Suppressor macrophage treated with lipopolysaccharide for 1 hour (primary cell): ENCODE measurements at places on chromosomes 6 and 20.

- no peak for DNase-seq
These were observed 4.2 kb upstream of the ZBTB12 start for GRCh38 chr6:31906122-31906521.

GRCh38 chr20:42492290-42492689 lies 697.4 kb downstream of the PTPRT start:
- peak; percentile 25 for DNase-seq

DNA sequence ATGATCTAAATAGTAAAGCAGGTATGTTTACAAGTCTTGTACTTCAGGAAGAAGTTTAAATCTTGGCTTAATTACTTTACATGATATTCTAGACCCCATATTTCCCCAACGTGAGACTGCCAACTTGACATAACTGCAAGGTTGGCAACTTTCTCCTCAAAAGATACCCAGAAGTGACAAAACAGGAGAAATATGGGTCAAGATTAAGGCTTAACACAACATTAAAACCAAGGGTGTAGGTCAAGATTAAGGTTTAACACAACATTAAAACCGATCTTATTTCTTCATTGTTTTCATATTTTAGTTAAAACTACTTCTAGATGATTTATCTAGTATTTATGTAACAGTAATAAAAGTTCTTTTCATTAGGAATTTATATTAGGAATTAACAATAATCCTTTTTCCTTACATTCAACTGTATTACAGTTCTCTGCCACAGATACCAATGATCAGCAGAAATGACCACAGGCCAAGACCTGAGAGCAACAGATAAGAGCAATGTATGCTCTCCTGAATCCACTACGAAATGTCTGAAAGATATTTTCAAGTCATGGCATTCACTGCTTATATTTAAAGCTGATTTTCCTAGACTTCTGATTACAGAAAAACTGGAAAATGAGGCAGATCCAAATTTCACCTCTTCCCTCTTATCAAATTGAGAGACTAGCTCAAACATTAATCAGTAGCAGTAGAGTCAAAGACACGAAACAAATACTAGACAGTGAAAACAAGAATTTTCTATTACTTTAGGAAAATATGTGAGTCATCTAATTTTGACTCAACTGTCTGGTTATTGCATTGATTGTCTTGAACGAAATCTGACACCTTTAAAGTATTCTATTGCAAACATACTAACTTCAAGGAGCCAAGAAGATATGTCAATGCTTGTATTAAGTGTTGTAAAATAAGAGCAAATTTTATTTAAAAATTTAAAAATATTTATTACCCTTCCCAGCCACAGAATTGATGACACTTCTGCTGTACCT lies 72.3 kb downstream of the RNGTT start:
- DNase-seq: no peak

GRCh38 chr20:13355941-13356486 lies 134.9 kb downstream of the ISM1 start:
- DNase-seq: no peak

GRCh38 chr6:22737331-22737730 lies 168.0 kb downstream of the HDGFL1 start:
- no peak for DNase-seq

DNA sequence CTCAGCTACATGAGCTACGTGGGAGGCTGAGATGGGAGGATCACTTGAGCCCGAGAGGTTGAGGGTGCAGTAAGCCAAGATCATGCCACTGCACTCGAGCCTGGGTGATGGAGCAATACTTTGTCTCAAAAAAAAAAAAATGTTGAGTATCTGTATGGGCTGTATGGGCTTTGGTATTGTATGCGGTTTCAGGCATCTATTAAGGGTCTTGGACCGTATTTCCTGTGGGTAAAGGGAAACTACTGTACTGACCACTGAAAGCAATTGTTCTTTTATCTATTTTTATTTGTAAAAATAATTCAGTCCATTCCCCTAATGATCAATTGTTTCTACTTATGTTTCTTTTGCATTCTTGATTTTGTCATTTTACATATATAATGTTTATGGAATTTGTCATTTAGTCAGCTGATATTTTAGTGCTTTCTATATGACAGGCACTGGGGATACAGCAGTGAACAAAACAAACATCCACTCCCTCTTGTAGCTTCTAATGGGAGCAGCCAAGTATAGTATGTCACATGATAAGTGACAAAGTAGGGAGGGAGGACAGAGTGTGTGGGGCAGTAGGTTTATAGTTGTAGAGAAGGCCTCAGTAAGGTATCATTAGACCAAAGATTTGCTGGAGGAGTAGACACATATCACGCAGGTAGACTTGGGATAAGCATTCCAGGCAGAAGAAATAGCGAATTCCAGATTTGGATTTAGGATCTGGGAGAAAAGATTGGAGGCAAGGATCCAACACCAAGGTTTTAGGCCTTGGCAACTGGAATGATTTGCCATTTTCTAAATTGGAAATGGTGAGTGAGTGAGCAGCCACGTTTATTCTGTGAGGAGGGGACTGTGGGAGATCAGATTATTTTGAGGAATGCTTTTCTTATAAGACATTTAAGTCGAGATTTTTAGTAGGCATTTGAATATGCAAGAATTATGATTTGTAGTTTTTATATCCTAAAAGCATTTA lies 6.0 kb downstream of the PCMT1 start:
- DNase-seq: no peak

- DNase-seq: no peak
These were observed 41.0 kb downstream of the NINL start for GRCh38 chr20:25544311-25544710.

DNA sequence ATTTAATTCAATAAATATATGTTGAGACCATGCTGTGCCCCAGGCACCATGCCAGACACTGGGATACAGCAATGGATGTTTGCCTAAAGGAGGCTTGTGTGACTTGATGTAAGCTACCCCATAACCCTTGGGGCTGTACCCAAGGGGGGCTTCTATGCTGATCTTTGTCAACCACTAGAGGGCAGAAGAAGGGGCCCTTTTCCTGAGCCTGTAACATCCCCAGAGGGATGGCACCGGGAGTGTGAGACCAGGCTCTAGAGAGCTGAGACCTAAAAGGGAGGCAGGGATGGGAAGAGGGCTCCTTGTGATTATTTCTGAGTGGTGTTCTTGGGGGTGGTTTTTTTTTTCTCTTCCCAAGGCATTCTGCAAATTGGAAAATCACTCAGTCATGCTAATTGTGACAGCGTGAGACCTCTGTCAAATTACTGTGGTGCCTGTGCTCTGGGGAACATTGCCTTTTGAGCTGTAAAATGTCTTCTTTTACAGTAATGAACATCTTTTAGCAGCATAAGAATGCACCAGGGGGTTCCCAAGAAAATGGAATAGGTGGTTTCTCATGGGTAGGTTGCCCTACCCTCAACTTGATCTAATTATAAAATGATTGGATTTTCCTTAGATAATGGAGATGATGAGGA lies 138.7 kb upstream of the SLC24A3 start:
- DNase-seq: no peak

- DNase-seq: no peak
These were observed 94.1 kb downstream of the PRDM1 start for GRCh38 chr6:106180208-106180607.

- no peak for DNase-seq
These were observed 113.9 kb downstream of the SLC22A3 start for GRCh38 chr6:160462116-160462515.

DNA sequence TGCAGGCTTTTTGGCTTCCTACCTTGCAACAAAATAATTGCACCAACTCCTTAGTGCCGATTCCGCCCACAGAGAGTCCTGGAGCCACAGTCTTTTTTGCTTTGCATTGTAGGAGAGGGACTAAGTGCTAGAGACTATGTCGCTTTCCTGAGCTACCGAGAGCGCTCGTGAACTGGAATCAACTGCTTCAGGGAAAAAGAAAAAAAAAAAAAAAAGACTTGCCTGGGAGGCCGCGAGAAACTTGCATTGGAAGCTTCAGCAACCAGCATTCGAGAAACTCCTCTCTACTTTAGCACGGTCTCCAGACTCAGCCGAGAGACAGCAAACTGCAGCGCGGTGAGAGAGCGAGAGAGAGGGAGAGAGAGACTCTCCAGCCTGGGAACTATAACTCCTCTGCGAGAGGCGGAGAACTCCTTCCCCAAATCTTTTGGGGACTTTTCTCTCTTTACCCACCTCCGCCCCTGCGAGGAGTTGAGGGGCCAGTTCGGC lies 420 bp downstream of the SOX4 start:
- DNase-seq: no peak

GRCh38 chr6:151044465-151045441 lies 179.3 kb downstream of the MTHFD1L start:
- no peak for DNase-seq

DNA sequence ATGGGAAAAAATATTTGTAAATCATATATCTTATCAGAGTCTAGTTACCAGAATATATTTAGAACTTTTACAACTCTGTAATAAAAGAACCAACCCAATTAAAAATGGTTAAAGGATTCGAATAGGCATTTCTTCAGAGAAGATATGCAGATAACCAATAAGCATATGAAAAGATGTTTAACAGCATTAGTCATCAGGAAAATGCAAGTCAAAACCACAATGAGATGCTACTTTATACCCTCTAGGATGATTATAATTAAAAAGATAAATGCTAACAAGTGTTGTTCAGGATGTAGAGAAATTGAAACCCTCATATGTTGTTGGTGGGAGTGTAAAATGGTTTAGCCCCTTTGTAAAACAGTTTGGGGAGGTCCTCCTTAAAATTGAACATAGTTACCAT lies 94.1 kb downstream of the LRRC1 start:
- DNase-seq: no peak

GRCh38 chr6:170130771-170131241 lies 160.1 kb downstream of the DLL1 start:
- DNase-seq: no peak

DNA sequence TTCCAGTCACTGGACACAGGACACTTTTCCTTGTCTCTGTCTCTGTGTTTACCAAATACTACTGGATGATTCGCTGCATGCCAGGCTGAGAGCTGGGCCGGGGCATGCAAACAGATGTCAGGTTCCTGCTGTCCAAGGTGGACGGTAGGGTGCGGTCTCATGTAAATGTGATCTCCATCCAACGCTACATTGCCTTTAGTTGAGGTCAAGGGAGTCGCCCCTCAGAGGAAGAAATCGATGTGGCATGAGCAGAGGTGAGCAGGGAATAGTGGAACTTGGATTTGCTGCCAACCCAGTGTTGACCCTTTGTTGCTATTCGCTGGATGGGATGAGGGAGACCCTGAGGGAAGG lies 9.8 kb upstream of the TOX2 start:
- DNase-seq: no peak

DNA sequence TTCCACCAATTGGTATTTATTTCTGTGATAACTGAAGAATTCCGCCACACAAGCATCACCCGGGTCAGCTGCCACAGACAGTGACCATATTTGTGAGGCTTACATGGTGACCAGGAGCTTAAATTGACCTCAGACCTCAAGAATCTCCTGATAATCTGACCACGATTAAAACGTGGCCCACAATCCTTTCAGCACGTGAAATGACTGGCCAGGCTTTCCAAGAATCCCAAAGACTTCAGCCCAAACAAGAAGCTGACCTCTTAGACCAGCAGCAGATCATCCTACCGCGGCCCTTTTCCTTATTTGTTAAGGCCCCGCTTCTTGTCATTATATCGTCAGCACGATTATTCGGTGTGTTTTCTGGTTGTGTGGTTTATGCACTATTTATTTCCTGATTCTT lies 45.6 kb upstream of the CD93 start:
- DNase-seq: no peak

DNA sequence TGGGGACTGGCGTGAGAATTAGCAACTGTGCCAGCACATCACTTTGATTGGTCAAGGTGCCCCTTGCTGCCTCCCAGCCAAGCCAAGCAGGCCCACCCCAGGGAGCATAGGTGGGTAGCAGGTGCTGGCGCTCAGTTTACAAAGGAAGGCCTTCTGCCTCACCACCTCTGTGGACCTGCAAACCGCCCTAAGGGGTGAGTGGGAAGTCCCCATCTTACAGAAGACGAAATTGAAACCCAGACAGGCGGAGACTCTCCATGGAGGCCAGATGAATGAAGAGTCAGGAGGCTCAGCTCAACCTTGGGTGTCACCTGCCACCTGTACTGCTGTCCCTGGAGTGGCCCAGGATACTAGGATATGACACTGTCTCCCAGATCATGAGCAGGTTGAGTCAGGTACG lies 21.5 kb upstream of the MAS1L start:
- no peak for DNase-seq

- DNase-seq: peak; percentile 52
These were observed 203.9 kb upstream of the PRDM1 start for GRCh38 chr6:105882121-105882803.

GRCh38 chr6:125086716-125087115 lies 66.9 kb upstream of the TPD52L1 start:
- DNase-seq: no peak

DNA sequence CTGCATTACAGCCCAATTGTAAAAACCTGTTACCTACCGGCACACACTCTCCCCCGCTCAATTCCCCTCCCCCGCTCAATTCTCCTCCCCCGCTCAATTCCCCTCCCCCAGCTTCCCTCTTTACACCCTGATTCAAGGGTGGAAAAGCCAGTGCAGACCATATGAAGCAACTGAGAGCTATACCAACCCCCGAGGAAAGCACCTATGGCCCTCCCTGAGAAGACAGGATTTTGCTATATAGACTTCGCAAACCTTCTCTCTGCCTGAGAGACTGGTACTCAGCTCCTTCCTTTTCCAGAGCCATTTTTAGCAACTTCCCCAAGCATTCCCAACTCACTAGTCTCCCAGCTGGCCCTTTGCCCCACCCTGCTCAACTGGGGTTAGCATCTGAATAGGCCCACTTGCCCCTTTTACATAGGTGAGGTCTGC lies 7.6 kb downstream of the GNAS-AS1 start:
- no peak for DNase-seq

- DNase-seq: no peak
These were observed 241.1 kb downstream of the TENT5A start for GRCh38 chr6:81511423-81511822.

GRCh38 chr6:44102527-44102926 lies 24.7 kb downstream of the MRPL14 start:
- DNase-seq: no peak

GRCh38 chr6:37820718-37821079 lies 1.2 kb downstream of the ZFAND3 start:
- no peak for DNase-seq

GRCh38 chr6:81864124-81864523 lies 111.6 kb upstream of the TENT5A start:
- no peak for DNase-seq

GRCh38 chr6:138815797-138816528 lies 20.1 kb downstream of the ECT2L start:
- peak; percentile 52 for DNase-seq

GRCh38 chr6:48881551-48881950 lies 581.5 kb downstream of the MMUT start:
- DNase-seq: no peak

GRCh38 chr6:3878048-3878666 lies 29.0 kb downstream of the FAM50B start:
- peak; percentile 33 for DNase-seq

DNA sequence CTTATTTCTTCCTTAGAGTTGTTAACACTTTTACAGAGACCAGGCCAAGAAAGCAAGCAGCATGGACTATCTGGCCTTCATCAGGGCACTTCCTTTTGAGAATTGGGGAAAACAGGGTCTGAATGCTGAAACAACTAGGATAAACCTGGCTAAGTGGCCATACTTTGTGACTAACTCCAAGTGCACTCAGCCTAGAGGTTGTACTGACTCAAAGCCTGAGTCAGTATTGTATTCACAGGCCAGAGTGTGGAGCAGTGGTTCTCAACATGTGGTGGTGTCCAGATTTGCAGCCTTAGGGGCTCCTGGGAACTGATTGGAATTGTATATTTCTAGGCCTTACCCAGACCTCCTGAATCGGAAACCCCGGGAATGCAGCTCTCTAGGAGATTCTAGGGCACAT lies 20.1 kb downstream of the SEC23B start:
- no peak for DNase-seq
